Activated naive CD4-positive, alpha-beta T cell treated with anti-CD3 and anti-CD28 coated beads, Interleukin-2, amount 50 U/mL, for 16 hours (primary cell): ENCODE measurements at places on chromosomes 5 and 9.
A peak's percentile ranks its signal among the peaks of the same experiment; 100 is the strongest.

GRCh38 chr5:175895686-175896102 is 24.3 kb downstream of the CPLX2 start:
- no peak for DNase-seq

DNA sequence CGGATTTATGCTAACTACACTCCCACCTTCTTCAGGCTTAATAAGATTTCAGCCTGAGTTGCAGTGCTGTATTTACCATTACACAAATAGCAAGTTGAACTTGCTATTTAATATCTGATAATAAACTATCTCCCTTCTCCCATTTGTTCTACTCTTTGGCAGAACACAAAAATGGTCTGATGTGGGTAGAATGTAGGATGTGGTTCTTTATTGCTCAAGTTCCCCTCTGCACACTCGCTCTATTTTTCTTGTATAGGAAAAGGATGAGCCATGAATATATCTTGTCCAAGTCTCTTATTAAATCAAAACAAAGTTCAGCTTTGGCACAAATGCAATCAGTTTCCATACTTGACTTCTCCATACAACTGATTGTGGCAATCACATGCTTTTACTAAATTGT is 37.2 kb upstream of the KIF2A start:
- DNase-seq, result no peak

DNA sequence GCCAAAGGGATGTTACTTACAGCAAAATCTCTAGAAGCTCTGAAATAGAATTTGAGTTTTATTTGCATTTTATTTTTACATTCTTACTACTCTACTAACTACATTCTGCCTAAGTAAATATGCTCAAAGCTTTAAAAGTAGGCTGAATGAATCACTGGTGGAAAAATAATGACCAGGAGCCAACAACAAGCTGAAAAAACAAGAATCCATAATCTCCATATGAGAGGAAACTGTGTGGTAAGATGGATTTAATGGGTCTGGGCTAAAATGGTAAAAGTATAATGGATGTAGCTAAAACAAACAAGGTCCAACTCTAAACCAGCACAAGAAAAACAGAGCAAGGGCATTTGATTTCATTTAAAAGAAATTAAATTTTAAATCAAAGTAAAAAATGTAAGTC is 525.8 kb upstream of the FTMT start:
- no peak for DNase-seq

- no peak for DNase-seq
Measured at GRCh38 chr5:90641528-90641927, 82.9 kb downstream of the ADGRV1 start.

- DNase-seq, result no peak
Measured at GRCh38 chr5:66617991-66618768, 22.0 kb downstream of the MAST4 start.

- DNase-seq, result no peak
Measured at GRCh38 chr9:123376218-123377071, 20.4 kb downstream of the CRB2 start.

- DNase-seq, result peak; percentile 65
Measured at GRCh38 chr5:170254056-170254455, 21.3 kb downstream of the C5orf58 start.

- DNase-seq, result no peak
Measured at GRCh38 chr5:151154931-151155774, 2.4 kb downstream of the ANXA6 start.

DNA sequence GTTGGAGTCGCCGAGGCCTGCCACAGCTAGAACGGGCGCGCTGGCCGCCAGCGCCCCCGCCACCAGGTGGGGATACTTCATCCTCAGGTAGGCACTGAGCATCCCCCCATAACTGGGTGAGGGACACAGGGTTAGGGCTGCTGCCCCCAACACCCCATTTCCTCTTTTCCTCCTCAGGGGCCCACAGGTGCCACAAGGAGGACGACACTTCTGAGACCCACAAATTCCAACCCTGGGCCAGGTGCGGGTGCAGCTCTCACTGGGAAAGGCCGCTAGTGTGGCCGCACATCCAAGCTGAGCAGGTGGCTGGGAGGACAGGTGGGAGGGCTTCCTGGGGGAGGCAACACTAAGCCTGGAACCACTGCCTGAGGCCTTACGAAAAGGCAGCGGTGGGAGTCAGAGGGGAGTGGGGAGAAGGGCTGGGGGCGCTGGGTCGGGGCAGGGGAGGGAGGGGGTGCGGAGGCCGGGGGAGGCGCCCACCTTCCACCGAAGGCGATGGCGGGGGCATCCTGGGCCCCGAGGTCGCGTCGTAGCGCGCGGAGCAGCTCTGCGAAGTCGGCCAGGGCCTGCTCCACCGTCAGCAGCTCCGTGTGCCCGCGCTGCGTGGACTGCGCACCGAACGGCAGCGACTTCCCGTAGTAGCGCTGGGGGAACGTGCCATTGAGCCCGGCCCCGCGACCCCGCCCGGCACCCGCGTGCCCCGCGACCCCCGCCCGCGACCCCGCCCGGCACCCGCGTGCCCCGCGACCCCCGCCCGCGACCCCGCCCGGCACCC is 961 bp downstream of the DPP7 start:
- DNase-seq, result peak; percentile 45

- DNase-seq, result peak; percentile 38
Measured at GRCh38 chr9:33921967-33922895, 105.3 kb downstream of the UBE2R2 start.

- no peak for DNase-seq
Measured at GRCh38 chr9:101472891-101473290, 37.3 kb upstream of the ALDOB start.

GRCh38 chr9:121768416-121769015 is 117.1 kb downstream of the DAB2IP start:
- DNase-seq, result no peak
